ENCODE measurements at places on chromosomes 2 and 18.
A peak's percentile ranks its signal among the peaks of the same experiment; 100 is the strongest.

- no peak for DNase-seq
Measured at GRCh38 chr18:11304928-11305327, 155.6 kb upstream of the PIEZO2 start.

DNA sequence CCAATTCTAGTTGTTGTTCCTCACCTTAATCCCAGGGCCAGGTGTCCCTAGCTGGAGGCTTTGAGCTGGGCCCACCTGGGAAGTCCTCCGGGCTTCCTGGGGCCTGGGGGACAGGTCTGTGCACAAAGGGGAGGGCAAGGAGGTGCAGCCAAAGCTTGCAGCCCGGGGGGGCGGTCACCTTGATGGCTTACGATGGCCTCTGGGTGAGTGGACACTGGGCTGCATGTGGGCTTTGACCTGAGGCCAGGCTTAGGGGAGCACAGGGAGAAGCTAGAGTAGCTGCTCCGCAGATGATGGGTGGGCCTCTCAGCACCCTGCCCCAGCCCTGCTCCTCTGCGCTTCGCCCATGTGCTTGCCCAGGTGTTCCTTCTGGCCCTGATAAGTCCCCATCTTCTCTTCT lies 41.8 kb upstream of the HAAO start:
- no peak for DNase-seq

DNA sequence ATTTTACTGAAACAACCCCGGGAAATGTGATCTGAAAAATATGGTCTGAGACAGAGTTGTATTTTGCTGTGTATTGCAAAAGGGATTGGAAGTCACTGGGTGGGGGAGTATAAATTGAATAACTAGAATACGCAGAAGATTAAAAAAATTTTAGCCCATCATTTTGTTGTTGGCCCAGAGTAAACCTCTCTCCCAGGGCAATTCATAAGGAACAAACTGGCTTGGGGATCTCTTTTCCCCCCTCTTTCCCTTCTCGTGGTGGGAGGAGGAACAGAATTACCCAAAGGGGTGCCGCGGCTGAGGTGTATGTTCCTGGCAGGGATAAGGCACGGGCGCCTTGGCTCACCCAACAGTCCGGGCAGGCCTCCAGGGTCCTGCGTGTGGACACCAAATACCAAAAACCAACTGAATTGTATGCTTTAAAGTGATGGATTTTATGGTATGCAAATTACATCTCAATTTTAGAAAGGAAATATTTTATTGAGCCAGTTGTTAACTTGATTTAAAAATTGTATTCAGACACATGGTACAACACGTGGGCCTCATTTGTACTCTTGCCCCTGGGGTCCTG lies 121.2 kb upstream of the SPRED2 start:
- DNase-seq: no peak

DNA sequence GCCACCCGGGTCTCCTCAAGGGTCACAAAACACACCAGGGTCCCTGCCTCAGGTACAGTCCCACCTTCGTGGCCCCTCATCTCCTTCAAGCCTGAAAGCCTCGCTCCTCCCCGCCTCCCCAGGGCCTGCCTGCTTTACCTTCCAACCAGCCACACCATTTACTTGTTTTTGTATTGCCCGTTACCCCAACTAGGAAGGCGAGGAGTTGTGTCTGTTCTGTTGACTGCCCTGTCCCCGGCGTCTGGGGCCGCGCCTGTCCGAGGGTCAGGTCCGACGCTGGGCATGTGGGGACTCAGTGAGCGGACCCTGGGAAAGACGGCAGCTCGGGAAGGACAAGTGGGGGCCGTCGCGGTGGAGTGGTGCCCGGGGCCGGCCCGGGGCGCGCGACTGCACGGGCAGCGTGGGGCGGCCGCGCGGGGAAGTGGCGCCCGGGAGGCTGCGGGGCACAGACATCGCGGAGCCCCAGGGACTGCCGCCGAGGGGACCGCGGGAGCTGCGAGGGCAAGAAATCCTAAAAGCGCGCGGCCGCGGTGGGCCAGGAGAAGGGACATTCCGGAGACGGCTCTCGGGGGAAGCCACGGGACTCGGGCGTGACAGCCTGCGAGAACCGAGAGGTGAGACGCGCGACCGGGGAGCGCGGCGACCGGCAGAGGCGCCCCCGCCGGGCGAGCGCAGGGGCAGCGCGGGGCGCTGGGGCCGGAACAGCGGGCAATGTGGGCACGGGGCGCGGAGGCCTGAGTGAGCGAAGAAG lies 797 bp upstream of the GRHL1 start:
- no peak for DNase-seq

DNA sequence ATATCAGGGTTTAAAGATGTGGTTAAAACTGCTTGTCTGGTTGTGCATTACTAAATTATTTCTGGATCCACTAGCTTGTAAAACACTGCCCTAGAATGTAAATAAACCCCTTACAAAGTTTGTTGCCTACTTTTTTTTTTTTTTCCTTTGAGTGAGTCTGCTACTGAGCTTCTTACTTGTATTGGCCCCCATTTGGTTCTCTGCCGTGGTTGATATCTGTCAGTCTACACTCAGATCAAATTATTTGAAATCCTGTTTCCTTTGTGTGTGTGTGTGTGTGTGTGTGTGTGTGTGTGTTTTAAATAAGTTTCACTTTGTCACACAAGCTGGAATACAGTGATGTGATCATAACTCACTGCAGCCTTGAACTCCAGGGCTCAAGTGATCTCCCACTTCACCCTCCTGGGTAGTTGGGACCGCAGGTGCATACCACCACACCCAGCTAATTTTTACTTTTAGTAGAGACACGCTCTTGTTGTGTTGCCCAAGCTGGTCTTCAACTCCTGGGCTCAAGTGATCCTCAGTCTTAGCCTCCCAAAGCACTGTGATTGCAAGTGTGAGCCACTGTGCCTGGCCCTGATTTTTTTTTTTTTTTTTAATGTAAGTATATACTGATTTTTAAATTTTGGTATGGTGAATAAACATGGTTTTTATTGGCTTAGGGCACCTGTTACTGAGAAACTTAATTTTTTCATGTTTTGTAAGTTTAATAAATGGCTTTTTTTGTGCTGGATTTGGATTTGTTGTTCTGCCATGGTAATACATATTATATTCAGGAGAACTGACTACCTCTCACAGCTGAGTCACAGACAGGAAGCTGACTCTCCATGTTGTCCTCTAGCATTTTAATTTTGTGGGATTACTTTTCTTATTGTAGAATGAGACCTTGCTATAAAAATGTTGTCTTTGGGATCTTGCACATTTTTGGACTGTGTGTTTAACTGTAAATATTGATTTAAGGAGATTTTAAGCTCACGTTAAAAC lies 48.5 kb downstream of the MAP4K4 start:
- no peak for DNase-seq

DNA sequence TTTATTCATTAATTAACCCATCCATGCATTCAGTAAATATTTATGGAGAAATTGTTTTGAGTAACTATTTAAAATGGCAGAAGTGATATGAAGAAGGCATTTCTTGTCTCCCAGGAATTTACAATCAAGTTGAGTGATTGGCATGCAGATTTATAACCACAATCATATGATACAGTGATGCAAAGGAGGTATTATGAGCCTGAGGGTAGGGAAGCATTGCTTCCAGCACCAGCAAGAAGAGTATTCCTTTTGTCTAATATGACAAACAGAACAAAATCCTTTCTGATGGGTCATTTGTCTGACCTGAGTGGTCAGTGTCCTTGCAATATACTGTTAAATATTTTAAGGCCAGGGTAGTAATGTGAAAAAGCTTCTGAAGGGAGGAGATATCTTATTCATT lies 244.2 kb upstream of the RGPD4 start:
- DNase-seq: no peak

GRCh38 chr2:83368916-83369315 lies 1090.2 kb downstream of the SUCLG1 start:
- no peak for DNase-seq

DNA sequence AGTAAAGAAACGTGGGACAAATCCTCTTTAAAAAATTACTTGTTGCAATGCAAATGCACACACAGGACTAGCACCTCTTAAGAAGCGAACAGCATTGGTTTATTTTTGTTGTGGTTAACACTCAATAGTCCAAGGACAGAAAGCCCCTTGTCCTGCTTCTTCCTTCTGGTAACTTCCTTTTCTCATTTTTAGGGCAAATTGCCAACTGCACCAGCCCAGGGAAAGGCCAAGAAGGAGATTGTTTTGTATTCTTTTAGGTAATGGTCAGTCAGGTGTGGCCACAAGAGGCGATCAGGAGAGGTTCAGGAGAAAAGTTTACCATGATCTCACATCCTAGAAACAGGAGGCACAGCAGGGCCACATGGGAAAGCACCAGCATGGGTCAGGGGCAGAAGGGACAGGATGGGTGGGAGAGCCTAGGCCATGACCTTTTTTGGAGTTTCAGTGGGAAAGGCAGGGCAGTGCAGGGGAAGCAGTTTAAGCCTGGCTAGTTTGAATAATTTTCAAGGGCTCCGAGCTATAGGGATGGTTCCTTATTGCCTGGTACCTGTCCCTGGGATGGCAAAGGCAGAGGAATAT lies 73.0 kb downstream of the CHRNA1 start:
- DNase-seq: peak; percentile 5

DNA sequence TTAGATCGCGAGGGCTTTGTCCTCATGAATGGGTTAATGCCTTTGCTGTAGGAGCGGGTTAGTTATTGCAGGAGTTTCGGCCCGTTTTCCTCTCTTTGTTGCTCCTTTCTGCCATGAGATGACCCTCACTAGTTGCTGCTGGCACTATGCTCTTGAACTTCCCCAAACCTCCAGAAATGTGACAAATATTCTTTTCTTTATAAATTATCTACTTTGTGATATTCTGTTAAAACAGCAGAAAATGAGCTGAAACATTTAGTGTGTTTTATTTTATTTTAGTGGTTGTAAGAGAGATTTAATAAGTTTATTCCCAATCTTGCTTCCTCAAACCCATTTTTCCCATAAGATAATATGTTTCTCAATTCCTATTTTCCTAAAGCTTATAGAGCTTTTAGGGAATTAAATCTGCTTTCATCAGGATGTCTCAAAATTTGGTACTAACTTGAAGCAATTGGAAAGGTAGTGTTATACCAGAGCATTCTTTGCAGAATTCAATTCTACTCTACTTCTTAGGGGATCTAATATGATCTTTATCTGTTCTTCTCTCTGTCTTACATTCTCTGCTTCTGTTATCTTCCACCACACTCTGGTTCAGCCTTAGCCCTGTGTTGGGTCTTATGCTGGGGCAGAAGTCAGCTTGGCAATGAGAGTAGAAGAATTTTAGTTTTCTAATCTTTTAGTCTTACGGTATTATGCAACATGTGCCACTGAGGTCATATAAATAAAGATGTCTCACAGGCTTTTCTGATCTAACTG lies 23.1 kb downstream of the DDX1 start:
- peak; percentile 65 for DNase-seq

GRCh38 chr18:44079606-44080005 lies 601.1 kb upstream of the SETBP1 start:
- peak; percentile 95 for DNase-seq

- DNase-seq: no peak
Measured at GRCh38 chr18:24987303-24988252, 364.4 kb downstream of the ZNF521 start.

GRCh38 chr18:58552896-58553295 lies 76.0 kb downstream of the ALPK2 start:
- DNase-seq: no peak

GRCh38 chr2:233025706-233026105 lies 6.8 kb upstream of the NEU2 start:
- DNase-seq: no peak

DNA sequence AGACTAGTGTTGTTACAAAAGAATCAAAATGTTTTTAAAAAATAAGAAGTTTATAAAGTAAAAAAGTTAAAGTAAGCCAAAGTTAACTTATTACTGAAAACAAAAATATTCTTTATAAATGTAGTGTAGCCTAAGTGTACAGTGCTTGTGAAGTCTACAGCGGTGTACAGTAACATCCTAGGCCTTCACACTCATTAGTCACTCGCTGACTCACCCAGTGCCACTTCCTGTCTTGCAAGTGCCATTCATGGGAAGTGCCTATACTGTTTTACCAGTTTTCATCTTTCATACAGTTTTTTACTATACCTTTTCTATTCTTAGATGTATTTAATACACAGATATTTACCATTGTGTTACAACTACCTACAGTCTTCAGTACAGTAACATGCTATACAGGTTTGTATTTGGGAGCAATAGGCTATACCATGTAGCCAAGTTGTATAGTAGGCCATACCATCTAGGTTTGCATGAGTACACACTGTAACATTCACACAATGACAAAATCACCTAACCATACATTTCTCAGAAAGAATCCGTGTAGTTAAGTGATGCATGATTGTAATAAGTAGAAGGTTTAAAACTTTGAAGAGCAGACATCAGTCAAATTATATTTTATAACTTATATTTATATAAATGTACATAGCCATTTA lies 13.4 kb downstream of the SERPINB7 start:
- DNase-seq: peak; percentile 20

- peak; percentile 69 for DNase-seq
Measured at GRCh38 chr2:47016172-47016913, 100.7 kb upstream of the MCFD2 start.

DNA sequence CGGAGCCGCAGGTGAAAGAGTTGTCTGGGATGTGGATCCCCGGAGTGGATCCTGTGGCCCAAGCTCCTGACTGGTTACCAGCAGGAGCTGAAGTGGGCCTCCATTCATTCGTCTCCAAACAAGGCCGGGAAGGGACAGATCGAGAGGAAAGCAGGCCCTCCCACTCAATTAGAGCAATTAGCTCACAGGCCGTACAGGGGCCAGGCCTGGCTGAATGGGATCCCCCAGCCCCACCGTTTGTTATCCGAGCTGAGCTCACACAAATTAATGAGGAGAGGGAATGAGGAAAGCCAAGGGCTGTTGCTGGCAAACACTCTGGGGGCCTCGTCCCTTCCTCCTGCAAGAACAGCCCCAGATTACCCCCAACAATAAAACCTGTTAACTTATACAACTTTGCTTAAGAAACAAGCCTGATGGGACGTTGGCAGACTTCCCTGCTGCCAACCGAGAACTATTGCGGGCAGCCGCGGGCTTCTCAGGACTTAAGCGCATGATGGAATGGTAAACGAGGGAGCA lies 338.0 kb downstream of the BCL11A start:
- no peak for DNase-seq

- no peak for DNase-seq
Measured at GRCh38 chr2:28415715-28416114, 23.1 kb downstream of the FOSL2 start.

- no peak for DNase-seq
Measured at GRCh38 chr2:237726401-237726830, 72.2 kb upstream of the RBM44 start.

GRCh38 chr2:46284796-46285195 lies 12.4 kb upstream of the EPAS1 start:
- no peak for DNase-seq

- DNase-seq: no peak
Measured at GRCh38 chr2:124318913-124319312, 293.8 kb downstream of the CNTNAP5 start.

DNA sequence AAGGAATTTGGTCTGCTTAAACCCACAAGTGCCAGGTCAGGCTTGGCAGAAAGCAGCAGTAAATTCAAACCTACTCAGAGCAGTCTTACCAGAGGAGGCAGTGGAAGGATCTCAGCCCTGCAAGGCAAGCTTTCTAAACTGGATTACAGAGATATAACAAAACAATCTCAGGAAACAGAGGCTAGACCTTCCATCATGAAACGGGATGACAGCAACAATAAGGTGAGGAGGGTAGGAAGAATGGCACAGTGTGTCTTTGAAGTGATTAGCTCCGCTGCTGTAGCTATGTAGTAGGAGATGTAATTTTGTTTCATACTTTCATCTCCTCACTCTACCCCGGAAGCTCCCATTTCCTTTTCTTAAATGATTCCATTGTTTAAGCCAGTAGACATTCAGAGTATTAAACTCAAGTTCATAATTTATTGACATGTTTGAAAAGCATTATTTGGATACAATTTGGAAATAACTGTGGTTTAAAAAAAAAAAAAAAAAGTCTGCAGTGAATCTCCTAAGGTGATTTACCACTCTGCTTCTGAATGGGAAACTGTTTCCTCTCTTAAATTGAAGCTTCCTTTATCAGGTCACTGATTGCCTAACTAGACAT lies 29.4 kb upstream of the DYSF start:
- DNase-seq: no peak

All from OCI-M1 (cell line).